ENCODE measurements at places on chromosomes 2 and 18.

GRCh38 chr18:63963615-63964256, 6.1 kb upstream of the SERPINB8 start:
- peak; percentile 79 for DNase-seq

DNA sequence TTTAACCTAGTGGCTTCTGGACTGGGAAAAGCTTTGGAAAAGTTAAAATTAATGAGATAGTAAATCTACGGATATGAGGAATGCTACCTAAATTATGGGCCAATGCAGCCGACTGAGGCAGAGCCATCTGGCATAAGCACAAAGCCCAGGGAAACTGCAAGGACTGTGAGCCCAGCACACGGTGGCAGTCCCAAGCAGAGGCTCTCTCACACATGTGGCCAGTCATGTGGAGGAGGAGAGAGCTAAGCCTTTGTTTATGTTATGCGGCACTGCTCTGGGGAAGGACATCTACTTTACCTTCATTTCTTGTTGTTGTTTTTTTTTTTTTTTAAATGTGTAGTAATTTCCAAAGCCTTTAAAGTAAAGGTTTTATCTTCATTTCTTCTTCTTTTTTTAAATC, 267.0 kb downstream of the STK39 start:
- DNase-seq: no peak

- DNase-seq: no peak
These were observed 9.0 kb downstream of the STK25 start for GRCh38 chr2:241499146-241499965.

- DNase-seq: no peak
These were observed 69.8 kb upstream of the EPB41L5 start for GRCh38 chr2:119943058-119943457.

- no peak for DNase-seq
These were observed 36.5 kb downstream of the SLC25A52 start for GRCh38 chr18:31723990-31724711.

DNA sequence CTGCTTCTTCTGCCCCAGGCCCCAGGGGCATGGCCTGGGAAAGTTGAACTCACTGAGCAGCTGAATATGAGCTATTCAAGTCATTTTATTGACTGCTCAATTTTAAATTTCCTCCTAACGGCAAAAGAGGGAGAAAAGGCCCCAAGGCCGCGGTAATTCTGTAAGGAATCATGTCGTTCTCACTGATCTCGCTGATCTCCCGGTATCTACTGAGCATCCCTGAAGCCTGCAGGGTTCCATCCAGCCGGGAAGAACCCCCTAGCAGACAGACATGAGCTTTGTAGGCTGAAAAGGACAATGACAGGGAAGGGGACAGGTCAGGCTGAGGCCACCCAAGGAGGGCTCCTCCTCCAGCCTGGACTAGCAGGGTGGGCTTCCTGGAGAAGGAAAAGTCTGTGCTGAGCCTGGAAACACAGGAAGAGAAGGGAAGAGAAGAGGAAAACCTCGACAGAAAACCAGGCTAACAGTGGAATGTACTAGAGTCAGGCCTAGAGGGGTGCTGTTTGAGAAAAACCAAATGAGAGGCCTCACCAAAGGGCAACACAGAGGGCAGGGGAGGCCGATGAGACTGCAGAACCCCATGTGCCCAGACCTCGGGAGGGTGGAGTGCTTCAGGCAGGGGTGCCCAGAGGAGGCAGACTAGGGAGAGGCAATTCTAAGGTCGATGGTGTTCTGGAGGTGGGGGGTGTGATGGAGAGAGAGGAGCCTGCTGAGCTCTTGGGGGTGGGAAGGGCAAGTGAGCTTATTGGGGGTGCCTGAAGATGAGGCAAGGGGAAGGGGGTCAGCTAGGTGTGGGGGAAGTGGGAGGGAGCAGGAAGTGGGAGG, 2.9 kb upstream of the NPPC start:
- DNase-seq: no peak

DNA sequence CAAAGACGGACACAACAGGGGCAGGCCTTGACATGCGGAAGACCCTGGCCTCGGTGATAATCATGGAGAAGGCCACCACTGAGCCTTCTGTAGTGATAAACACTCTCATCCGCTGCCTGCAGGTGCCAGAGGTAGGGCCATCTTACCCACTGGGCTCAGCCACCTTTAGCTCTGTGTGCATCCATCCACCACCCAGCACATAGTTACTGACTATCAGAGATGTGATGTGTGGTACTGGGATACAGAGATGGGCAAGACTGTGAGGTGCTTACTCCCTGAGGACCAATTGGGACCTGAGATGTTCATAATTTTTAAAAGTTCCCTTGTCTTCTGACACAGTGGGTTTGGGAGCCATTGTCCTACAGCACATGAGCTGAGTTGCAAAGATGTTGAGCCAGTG, 1.6 kb downstream of the MROH2A start:
- no peak for DNase-seq

DNA sequence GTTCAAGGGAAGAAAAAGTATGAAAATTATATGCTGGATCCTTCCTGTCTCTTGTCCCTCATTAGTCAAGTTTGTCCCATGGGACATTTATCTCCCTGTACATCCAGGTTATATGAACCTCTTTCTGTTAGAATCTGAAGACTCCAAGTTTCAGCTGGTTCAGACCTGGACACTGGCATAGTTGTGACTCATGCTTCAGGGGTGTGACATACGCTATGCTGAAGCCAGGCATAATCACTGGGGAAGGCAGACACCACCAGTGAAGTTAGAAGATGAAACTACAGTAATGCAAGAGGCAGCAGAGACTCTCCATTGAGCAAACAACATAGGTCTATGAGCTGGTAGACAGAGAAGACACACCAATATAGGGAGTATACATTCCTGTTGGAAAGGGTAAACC, 269.7 kb upstream of the SLC8A1 start:
- no peak for DNase-seq

- no peak for DNase-seq
These were observed 303.6 kb upstream of the ID2 start for GRCh38 chr2:8378016-8378810.

- no peak for DNase-seq
These were observed 254.0 kb downstream of the ANAPC1 start for GRCh38 chr2:111629983-111630382.

- DNase-seq: no peak
These were observed 160.8 kb downstream of the PMAIP1 start for GRCh38 chr18:60060578-60060977.

DNA sequence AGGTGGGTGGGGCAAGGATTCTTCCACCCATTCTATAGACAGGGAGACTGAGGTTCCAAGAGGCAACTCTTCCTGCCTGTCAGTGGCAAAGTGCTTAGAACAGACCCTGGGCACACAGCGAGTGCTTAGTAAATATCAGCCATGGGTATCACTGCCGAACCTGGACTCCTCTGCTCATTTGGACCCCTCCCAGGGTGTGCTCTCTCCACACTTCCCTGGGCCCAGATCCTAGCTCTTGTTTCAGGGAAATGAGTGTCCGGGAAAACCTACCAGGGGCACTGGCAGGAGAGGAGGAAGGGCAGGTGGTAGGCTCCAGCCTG, 136.3 kb downstream of the CYP26B1 start:
- DNase-seq: no peak

DNA sequence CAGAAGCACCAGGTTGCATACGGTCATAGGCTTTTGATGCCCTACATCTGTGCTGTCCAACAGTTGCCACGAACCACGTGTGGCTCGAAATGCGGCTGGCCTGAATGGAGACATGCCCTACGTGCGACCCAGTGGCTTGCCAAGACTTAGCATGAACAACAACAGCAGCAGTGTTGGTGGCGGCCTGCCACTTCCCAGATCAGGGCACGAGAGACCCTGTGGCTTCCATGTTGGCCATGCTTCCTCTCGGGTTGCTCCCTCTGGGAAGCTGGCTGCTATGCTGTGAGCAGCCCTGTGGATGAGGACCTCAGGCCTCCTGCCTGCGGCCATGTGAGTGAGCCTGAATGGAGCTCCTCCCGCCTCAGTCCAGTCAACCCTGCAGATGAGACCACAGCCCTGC, 212.3 kb downstream of the HDAC4 start:
- no peak for DNase-seq

- no peak for DNase-seq
These were observed 223.7 kb downstream of the ANKRD30B start for GRCh38 chr18:14971461-14972185.

GRCh38 chr2:209593930-209594329, 170.1 kb downstream of the MAP2 start:
- no peak for DNase-seq

DNA sequence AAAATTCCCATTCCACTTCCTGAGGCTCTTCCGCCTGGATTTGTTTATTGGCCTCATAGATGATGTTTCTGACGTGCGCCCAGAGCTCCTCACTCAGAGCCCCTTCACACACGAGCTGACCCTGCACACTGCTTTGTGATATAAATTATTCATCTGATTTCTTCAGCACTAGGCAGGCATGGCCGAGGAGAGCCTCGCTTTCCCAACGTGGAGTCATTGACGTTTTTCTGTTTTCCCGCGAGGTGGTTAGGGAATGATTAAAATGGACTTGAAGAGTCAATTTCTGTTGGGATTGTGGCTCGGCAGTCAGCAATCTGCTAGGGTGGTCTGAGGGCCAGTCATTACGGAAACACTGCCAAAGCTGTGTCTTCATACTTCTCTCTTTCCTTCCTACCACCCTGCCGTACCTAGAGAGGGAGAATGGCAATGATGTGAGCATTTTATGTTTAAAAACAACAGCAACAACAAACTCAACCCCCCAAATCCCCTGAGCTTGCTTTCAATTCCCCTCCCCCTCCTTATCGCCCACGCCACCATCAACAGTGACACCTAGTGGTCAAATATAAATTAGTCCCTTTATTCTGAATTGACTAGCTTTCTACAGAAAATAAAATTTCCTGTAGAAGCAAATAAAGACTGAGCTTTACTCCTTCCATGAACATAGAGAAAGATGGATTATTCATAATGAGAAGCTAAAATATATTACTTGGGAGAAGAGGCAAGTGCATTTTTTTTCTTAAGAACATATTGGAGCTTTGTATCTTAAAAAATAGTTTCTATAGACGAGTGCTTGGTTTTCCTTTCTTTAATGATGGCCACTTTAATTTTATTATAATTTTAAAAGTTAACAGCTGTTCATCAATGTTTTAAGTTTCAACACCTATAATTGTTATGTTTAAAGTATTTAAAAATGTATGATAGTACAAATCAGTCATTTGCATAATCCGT, 285.1 kb downstream of the MTX2 start:
- peak; percentile 74 for DNase-seq

GRCh38 chr2:171346723-171347557, 86.8 kb downstream of the METTL8 start:
- no peak for DNase-seq

DNA sequence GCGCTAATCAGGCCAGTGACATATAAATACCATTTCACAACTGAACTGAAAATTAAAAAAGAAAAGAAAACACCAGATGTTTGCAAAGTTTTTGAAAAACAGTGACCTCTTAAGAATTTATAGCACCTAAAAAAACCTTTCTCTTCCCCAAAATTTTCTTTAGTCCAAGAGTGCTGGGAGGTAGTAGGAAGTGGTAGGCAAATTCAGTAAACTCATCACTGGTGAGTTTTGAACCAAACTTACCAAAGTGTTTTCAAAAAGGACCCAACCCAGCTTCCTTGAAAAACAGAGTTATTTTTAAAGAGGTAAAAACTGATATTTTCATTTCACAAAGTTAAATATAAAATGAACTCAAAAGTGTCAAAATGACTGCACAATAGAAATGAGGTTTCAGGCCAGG, 90.4 kb downstream of the TMEM247 start:
- no peak for DNase-seq

DNA sequence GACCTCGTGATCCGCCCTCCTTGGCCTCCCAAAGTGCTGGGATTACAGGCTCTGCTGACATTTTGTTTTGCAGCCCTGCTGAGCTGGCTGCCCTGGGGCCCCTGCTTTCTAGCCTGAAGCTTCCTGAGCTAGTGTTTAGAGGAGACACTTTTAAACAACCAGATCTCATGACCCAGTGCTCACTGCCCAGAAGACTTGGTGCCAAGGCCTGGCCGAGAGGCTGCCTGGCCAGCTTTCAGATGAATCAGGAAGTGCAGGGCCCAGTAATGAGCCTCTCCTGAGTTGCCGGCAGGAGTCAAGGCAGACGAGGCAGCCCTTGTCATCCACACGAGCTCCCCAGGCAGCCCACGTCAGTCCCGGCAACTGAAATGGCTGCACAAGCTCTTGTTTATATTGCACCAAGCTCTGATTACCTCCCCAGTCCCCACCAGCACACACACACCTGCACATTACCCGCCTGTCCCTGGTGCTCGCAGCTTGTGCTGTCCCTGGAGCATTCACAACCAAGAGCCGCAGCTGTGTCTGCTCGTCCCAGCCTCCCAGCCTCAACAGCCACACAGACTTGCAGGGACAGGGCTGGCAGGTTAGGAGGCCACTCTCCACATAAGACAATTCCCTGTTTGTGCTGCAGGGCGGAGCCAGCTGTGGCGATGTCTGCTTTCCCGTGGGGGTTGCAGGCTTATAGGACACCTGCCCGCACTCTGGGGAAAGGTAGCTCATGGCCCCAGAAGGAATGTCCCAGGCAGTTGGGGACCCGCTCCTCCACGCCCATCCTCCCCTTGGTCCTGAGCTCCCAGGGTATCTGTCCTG, 331.2 kb upstream of the MYT1L start:
- DNase-seq: no peak

DNA sequence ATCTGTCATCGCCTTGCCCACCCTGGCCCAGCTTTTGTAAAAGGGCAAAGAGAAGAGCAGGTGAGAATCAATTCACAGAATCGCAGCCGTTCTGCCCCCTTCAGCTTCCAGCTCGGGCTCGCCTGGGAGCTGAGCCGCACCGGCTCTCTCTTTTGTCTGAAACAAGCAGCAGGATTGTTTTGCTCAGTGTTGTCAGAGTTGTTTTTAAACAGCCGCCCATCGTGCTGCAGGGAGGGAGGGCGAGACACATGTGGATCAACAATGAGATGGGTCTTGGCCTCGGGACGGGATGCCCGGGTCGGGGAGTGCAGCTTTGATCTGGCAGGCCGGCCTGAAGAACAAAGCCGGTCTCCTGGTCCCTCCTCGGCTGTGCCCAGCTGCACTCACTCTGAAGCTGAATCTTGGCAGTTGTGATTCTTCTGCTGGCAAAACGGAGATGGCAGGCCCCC, 39.7 kb upstream of the HDAC4 start:
- DNase-seq: no peak

GRCh38 chr18:11304928-11305327, 155.6 kb upstream of the PIEZO2 start:
- DNase-seq: no peak

GRCh38 chr2:15956751-15957736, 16.7 kb downstream of the MYCN start:
- DNase-seq: no peak

GRCh38 chr2:27795093-27795834, 23.7 kb downstream of the MRPL33 start:
- no peak for DNase-seq

- no peak for DNase-seq
These were observed 14.6 kb upstream of the DYNC2LI1 start for GRCh38 chr2:43759195-43759594.

GRCh38 chr2:126859631-126860030, 39.1 kb upstream of the TEX51 start:
- DNase-seq: no peak
